Stimulated activated CD8-positive, alpha-beta memory T cell treated with anti-CD3 and anti-CD28 coated beads, Interleukin-2, amount 100 ng/mL, for 1 hour (primary cell): ENCODE measurements at places on chromosomes 2 and 18.

DNA sequence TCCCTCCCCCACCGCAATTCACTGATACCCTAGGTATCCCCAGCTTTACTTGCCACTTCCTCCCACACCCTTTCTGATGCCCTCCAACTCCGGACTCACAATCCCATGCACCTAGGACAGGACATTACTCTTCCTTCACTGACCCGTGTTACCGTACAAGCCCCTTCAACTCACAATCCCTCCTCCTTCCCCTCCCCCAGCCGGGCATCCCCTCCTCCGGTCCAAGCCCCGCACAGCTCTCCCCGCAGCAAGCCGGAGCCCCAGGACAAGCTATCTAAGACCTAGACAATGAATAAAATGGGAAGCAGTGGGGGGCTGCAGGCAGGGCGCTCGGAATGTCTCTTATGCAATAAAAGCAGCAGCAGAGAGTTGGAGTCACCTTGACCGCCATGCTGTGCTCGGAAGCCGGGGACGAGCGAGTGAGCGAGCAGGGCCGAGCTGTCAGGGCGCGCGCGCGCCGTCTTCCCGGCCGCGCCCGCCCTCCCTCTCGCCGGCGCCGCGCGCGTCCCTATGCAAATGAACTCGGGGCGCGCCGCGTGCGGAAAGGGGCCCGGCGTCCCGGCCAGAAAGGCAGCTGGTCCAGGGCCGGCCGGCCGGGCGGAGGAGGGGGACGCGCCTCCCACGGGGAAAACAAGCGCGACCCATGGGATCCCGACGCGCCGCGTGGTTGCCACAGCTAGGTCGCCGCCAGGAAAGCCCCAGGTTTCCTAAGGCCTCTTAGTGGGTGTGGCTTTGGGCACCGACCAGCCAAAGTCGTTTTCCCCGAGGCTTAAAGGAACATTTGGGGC lies at the start of gene SLC25A12:
Gene SLC25A12 (minus strand): TSS at position 421 of the 788 bp plus-strand sequence. CDS start 30 bp downstream, at position 391.
- peak; percentile 50 for DNase-seq

GRCh38 chr2:240933048-240933965 lies 27.2 kb downstream of the CROCC2 start:
- no peak for DNase-seq

DNA sequence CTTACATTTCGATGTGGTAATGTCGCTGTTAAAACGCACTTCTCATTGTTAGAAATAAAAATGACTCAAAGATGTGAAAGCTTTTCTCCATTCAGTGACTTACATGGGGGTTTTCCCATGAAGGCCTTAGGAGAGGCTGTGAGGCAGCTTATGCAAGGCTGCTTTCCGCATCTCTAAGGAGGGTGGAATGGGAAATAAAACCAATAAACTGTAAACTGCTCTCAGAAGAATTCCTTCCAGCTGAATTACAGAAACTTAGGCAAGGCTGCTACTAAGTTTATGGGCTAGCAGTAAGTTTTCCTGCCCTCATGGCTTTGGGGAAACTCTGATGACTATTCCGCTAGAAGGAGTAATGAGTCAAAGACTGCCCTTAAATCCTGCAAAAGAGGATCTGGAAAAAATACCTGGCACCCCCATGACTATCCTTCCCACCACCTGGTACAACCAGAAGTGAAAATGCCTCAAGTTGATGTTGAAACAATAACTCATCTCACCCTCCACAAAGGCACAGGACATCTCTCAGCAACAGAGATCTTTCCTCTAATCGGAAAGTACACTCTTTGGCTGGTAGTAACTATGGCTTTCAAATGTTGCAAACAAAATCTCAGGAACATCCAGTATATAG lies 97.7 kb upstream of the SMAD7 start:
- no peak for DNase-seq

GRCh38 chr2:10820562-10820961 lies 8.0 kb upstream of the PDIA6 start:
- no peak for DNase-seq

DNA sequence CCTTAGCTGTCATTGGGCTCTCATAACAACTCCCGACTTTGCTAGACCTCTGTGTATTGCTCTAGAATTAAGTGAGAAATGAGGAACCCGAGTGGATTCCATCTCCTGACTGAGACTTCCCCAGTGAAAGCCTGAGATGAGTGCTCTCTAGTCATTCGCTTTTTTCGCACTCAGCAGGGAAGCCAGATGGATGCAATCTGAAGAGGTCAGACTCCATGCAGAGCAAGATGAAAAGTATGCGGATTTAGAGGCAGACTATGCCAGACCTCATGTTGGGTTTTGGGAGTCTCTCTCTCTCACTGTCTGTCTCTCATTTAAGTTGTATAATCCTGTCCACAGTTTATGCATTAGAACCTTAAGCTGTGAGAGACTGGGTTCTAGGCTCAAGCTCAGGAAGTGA lies 88.6 kb downstream of the SLC5A7 start:
- no peak for DNase-seq

GRCh38 chr2:44869761-44870160 lies 71.7 kb upstream of the SIX3 start:
- no peak for DNase-seq

GRCh38 chr2:27071990-27072830 lies 756 bp upstream of the OST4 start:
- no peak for DNase-seq

DNA sequence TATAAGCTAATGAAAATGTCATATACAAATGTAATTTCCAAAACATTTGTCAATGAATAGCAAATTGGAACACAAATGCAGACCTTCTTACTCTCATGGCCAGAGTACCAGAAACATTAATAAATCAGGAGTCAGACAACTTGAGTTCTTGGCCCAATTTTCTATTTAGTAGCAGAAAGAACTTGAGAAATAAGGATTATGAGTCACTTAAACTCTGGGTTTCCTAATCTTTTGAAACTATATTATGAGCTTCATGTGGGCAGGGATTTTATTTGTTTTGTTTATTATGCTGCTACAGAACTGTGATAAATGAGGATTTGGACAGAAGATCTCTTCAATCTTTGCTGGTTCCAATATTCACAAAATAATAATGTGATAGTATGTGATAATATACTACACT lies 686.7 kb downstream of the NR4A2 start:
- no peak for DNase-seq

GRCh38 chr2:109001201-109001600 lies 12.2 kb upstream of the EDAR start:
- DNase-seq, result no peak

DNA sequence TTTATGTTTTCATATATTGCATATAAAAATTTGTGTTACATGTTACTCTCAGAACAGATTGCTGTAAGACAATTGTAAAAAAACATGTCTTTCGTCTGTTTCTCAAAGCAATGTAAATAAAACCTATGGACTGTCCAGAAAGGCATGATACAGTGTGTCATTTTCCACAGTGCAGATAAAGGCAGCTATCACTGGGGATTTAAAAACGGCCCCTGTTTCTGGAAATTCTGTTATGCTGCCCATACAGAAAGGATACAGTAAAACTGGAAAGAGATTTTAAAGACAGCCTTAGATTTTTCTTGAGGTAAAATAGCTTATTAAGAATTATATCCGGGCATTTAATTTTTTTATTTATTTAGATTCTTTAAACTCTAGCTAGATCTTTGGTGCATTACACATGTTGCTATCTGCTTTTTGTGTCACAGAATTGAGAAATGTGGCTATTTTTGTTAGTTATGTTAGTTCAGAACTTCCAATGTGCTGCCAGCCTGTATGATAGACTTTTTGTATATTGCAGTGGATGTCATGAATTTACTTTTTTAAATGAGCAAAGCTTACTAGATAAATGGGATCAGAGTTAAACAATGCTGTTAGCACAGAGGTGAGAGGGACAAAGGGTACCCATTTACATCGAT lies 859 bp upstream of the INO80D start:
- no peak for DNase-seq

DNA sequence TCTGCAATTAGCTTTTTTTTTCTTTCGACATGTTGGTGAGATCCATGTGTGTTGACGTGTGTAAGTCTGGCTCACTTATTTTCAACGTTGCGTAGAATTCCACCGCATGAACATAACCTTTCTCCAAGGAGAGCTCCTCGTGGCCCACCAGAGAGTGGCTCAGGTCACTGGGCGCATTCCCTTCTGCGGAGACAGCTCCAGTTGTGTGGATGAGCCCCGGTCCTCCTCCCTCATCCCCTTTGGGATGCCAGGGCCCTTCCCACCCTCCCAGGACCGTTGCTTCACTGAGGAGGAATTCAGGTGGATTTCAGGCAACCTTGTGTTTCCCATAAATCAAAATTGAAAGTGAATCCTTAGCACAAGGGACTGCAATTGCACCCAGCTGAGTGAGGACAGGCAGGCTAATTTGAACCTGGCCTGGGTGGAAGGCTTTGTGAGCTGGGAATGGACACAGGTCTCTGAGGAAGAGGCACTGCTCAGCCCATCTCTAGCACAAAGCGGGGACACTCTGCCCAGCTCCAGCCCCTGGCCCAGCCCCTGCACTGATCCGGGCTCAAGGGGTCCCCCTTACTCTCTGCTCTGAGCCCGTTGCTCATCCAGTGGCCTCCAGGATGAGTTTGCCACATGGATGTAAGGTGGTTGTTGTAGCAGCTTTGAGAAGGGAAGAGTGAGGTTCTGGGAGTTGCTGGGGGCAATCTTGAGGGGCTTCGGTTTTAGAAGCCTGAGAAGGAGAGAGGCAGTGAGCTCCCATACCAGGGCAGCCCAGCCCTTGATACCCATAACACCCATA lies 57.8 kb upstream of the HAAO start:
- DNase-seq, result no peak

GRCh38 chr2:188416367-188416766 lies 124.7 kb downstream of the GULP1 start:
- DNase-seq, result no peak

DNA sequence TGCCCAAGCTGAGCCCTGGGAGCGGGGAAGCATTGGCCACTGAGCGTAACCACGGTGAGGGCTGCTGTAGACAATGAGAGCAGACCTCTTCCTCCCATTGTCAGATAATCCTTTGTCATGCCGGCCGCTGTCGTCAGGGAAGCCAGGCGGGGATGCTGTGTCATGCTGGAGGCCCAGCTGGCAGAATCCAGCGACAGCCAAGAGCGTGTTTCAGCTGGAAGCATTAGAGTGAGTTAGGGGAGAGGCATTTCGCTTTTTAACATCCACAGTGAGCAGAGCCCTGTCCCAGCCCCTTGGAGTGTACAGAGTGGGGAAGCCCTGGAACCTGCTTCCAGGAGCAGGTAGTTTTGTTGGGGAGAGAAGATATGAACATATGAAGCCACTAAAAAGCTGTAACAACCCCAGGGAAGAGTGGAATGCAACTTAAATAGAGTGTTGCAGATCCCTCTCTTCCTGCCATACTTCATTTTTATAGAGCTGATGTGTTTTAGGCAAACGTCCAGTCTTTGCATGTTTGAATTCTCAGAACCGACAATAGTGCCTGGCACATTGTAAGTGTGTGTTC lies 7.0 kb downstream of the CTIF start:
- DNase-seq, result no peak

DNA sequence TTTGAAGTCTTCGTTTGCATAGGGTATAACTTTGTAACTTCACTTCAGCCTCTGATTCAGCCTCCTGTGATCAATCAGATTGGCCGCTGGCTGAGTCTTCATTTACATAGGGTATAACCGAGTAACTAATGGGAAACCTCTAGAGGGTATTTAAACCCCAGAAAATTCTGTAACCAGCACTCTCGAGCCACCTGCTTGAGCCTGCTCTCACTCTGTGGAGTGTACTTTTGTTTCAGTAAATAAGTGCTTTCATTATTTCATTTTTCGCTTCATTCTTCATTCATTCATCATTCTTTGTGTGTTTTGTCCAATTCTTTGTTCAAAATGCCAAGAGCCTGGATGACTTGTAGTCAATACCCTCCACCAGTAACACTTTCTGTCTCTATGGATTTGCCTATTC lies 56.4 kb downstream of the CCDC85A start:
- no peak for DNase-seq

GRCh38 chr2:28251337-28251736 lies 141.3 kb upstream of the FOSL2 start:
- DNase-seq, result no peak

DNA sequence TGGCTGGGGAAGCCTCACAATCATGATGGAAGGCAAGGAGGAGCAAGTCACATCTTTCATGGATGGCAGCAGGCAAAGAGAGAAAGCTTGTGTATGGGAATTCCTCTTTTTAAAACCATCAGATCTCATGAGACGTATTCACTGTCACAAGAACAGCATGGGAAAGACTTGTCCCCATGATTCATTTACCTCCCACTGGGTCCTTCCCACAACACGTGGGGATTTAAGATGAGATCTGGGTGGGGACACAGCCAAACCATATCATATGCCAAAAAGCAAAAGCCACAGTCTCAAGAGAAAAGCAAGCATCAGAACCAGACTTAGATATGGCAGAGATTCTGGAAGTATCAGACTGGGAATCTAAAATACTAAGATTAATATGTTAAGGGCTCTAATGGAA lies 30.0 kb upstream of the SCRN3 start:
- DNase-seq, result no peak
